Osteoblast (primary cell): ENCODE measurements at places on chromosomes 11 and 22. TPM values are rescaled to one million over a fixed set of nuclear protein-coding genes. Genes with fewer than 3 reads are reported as not detected.

- peak; percentile 68 for DNase-seq
These were observed 14.1 kb downstream of the EPS8L2 start for GRCh38 chr11:720017-720641.

GRCh38 chr11:72454791-72455190 lies 20.5 kb upstream of the CLPB start:
- no peak for DNase-seq

- DNase-seq: peak; percentile 6
These were observed 73.5 kb downstream of the THAP12 start for GRCh38 chr11:76307396-76307795.

APOBEC3A gene
- total RNA-seq: not detected in 2 replicates

FAM180B gene
- not detected in 2 replicates for total RNA-seq

WNT7B gene
- total RNA-seq: 0.59 TPM in 1 of 2 replicates, not detected in the other

DNA sequence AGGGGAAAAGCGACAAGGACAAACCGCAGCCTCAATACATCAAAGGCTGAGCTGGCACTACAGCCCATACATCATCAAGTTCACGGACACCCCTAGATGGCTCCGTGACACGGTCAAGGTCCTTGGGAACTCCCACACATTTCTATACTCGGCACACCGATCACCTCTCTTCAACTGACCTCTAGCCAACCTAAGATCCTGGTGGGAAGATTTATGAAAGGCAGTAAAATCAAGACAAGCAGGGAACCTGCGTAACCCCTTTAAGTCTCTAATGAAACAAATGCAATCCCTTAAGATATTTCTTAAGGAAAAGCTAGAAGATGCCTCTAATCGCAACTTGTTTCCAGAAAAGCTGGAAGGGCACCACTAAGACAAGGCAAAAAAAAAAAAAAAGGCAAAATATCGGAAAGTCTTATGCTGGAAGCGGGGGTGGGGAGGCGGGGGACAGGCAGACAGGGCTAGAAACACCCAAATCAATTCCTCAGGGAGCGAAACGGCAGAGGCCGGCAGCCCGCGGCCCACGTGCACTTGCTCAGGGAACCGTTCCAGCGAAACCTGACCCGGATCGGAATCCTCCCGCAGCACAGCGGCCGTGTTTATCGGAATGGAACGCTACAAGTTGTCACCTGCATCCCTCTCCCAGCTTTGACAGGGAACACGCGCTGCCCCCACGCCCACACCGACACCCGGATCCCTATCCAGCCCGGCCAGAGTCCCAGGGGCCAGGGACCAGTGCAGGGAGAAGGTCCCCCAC lies 1.4 kb downstream of the ARHGAP20 start:
- DNase-seq: peak; percentile 84

KDM4D gene
- 0.72 and 0.88 TPM in 2 replicates for total RNA-seq

RGL4 gene
- not detected in 2 replicates for total RNA-seq

DNA sequence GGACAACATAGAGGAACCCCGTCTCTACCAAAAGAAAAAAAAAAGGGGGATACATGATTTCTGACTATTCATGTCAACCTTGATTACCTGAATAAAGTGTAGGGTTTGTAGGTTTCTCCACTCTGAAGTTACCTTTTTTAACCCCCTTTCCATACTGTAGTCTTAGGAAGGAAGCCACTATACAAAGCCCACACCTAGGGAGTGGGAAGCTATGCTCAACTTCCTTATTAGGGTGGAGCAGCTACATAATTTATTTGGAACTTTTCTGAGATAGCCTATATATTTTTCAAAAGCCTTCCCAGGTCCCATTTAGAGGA lies 582 bp upstream of the ATP6V1E1 start:
- DNase-seq: no peak

DNA sequence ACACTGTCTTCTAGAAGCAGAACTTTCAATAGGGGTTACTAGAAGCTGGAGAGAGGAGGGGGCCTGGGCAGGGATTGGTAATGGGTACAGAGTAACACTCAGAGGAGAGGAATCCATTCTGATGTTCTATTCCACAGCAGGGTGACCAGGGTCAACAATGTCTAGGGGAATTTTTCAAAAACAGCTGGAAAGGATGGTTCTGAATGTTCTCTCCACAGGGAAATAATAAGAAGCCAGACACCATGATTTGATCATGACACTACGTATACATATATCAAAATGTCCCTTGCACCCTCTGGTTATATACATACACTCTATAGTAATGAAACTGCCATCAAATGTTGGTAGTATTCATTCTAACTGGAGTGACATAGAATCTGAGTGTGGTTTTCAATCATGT lies 111.2 kb upstream of the TOP3B start:
- no peak for DNase-seq

- no peak for DNase-seq
These were observed 3.4 kb downstream of the OR10AG1 start for GRCh38 chr11:55966391-55966790.

DNA sequence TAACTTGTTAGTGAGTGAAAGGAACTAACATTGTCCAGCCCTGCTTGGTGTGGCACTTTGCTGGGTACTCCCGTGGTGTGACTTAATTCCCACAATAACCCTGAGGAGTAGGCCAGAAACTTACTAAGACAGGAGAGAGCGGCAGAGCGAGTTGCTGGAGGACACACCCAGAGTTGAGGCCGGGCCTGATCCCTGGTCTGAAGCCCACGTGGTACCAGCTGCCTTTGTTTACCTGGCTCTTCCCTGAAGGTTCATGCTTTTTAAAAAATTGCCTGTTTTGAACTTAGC lies 594 bp downstream of the MPST start:
- peak; percentile 96 for DNase-seq
